ENCODE measurements at places on chromosomes 16 and 17. TPM values are rescaled to one million over a fixed set of nuclear protein-coding genes. Genes with fewer than 3 reads are reported as not detected.
A peak's percentile ranks its signal among the peaks of the same experiment; 100 is the strongest.

DNA sequence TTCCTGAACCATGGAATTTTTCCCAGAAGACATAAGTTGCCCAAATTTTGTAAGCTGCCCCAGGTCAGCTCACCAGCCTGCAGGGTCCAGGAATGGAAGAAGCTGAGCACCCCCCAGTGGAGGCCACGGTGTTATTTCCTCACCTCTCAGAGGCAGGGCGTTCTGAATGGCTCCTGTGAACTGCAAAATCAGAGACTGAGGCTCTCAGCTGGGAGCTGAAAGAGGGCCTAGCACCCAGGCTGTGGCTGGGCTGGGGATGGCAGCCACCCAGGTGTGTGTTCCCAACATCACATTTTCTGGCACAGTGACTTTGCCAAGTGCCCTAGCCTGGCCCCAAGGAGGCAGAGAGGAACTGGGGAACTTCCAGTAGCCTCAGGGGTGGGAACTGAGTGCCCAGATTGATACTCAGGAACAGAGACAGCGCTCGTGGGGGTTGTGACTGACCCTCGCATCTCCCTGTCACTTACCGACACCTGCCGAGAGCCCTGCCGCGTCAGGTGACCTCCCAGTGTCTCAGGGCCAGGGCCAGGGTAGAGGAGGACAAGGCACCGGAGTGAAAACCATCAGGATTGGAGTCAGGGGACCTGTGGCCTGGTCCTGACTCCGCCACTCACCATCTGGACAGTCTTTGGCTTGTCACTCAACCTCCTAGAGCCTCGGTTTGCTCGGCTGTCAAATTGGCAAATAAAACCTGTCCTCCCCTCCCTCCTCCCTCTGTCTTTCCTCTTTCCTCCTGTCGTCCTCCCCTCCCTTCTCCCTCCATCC, 11.3 kb downstream of the CACNG4 start:
- DNase-seq: no peak

ATP2A1 gene
- total RNA-seq: 0.18 TPM

DNA sequence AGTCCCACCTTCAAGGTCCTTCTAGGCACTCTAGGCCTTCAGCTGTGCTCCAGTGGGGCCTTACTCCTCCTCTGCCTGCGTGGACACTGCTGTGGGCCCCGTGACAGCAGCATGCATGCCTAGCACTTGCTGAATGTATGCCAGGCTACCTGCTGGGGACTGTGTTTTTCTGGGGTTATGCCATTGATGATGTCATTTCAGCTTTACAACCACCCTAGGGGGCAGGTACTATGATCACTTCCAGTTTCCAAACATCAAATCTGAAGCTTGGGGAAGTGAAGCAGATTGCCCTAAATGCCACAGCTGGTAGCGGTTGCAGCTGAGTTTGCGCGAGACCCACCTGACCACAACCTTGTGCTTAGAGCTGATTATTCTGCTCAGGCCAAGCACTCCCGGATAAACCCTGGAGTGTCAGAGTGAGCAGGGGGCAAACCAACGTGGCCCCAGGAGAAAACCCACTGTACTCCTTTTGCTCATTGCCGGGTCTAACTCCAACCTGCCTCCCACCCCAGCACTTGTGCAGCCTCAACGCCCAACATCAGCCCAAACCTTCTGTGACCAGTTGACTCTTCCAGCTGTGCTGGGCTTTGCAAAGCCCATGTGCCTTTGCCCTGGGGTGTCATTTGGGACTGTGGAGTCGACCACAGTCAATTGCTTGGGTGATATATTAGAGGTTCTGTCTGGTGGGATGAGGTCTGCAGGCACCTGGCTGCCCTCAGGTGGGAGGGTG, 168.4 kb downstream of the ENGASE start:
- DNase-seq: no peak

- DNase-seq: no peak
Measured at GRCh38 chr17:75289832-75290337, 652 bp upstream of the SLC25A19 start.

CLEC19A gene
- 0.27 TPM for total RNA-seq

DNA sequence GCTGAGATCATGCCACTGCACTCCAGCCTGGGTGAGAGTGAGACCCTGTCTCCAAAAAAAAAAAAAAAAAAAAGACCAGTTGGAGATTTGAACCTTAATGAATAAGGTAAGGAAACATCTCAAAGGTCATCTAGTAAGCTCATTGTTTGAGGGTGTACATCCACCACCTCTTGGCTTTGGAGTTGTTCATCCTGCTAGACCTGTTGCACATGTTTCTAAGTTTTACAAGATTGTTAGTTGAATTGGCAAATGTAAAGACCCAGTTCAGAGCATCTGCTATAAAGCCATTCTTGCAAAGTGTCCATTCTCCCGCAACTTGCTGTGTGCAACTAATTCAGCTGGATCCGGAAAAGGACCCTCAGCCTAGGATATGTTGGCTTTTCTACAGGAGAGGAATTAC, 1.5 kb downstream of the PSMD7 start:
- no peak for DNase-seq

KRT222 gene
- total RNA-seq: 17.6 TPM

KRT25 gene
- not detected for total RNA-seq

DNA sequence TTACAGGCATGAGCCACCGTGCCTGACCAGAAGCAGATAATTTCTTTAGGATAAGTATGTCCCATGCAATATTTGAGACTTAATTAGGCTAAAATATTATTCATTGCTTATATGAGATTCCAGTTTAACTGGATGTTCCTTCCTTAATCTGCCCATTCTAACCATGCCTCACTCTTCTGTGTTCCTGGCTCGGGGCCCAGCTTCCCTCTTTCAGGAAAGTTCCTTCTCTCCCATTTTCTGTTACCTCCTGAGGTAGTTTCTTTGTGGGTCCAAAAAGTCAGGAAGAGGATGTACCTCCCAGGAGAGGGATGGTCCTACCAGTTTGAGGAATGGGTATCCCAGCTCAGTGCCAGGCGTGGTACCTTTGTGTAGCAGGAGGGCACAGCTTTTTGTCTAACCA, 23.3 kb downstream of the UNK start:
- no peak for DNase-seq

DNA sequence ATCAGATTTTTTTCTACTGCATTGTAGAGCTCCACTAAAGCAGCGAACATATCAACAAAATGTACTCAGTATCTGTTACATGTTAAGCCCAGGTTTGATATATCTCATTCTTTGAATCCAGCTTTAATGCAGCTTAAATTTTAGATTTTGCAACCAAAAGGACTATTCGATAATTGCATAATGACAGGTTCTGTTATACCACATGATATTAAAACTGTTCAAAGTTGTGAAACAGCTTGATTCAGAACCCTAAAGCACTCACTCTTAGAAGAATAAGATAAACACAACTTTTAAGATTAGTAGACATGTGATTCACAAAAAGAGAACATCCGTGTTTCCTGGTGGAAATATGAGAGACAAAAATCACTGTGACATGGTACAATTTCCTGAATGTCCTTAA, 427.9 kb downstream of the CDH11 start:
- no peak for DNase-seq

FASN gene
- 62.7 TPM for total RNA-seq

DNA sequence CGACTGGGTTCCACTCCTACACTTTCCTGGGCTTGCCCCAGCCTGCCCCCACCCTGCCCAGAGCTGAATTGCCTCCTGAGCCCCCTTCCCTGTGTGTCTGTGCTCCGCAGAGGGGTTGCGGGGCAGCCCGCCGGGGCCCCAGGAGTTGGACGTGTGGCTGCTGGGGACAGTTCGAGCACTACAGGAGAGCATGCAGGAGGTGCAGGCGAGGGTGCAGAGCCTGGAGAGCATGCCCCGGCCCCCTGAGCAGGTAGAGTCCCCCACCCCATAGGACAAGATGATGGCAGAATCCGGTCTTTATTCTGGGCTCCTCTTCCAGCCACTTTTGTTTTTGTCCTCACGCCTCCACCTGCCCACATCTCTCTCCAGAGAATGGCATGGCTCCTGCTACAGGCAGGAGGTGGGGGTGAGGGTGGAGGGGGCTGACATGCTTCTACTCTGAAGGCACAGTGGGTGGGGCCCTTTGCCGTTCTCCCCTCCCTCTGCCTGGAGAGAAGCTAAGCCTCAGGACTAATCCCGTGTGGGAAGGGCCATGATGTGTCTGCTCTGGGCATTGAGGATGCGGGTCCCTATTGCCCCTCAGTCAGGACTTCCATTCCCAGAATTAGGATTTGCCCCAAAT, 3.5 kb downstream of the ACBD4 start:
- DNase-seq: no peak

DNA sequence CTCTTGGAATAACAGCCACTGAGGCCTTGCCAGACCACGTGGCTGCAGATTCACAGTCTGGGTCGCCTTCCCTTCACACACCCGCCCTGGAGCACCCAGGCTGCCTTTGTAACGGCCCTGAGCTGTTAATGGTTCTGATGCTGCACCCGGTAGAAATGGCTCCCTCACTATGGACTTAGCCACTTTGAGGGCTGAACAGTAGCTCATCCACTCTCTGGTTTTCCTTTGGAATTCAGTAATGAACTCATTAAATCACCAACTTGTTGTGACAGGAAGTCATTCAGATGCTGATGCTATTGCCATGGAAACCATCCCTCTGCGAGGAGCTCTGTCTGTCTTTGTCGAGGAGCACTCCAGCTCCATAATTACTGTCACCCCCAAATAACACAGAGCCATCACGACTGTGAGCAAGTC, 59.2 kb downstream of the CDK5R1 start:
- DNase-seq: peak; percentile 62

SEZ6 gene
- 34.9 TPM for total RNA-seq

Data from cerebellum (tissue), 4 donors.